ENCODE measurements at places on chromosomes 16 and 17.
A peak's percentile ranks its signal among the peaks of the same experiment; 100 is the strongest.

DNA sequence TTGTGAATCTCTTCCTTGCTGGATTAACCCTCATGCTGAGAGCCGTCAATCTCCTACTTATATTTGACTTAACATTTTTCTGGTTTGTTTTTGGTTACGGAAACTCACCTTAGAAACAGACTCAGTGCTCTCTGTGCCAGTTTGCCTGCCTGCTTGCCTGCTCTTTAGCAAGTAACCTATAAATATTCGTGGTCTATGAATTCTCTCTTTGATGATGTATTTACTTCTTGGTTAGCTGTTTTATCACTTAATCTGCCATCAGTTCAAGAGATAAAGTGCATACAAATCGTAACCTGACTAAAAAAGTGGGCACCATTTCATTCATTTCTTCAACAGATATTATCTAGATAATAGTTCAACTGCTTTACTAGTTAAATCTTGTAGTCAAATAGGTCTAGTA, 26.7 kb downstream of the CYB5B start:
- DNase-seq: no peak

DNA sequence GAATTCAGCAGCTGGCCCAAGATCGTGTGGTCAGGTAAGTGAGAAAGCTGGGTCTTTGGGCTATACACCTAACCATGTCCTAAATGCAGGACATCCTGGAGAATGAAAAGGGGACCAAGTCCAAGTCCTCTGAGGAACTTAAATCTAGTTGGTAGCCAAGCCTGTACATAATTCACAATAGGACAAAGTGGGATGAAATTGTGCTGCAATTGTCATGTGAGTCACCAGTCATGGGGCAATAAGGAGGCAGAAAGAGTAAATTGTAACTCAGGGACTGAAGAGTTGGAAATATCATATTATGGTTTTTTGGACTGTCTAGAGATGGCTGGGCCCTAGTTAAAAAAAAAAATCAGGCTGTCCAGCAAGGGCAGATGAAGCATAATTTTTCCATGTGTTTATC, 202.6 kb downstream of the CYLD start:
- no peak for DNase-seq

GRCh38 chr16:79703066-79703465, 102.5 kb upstream of the MAF start:
- no peak for DNase-seq

- DNase-seq: no peak
These were observed 115.9 kb downstream of the SEC14L1 start for GRCh38 chr17:77256710-77257109.

- no peak for DNase-seq
These were observed 74.3 kb downstream of the DYNLRB2 start for GRCh38 chr16:80614908-80615671.

DNA sequence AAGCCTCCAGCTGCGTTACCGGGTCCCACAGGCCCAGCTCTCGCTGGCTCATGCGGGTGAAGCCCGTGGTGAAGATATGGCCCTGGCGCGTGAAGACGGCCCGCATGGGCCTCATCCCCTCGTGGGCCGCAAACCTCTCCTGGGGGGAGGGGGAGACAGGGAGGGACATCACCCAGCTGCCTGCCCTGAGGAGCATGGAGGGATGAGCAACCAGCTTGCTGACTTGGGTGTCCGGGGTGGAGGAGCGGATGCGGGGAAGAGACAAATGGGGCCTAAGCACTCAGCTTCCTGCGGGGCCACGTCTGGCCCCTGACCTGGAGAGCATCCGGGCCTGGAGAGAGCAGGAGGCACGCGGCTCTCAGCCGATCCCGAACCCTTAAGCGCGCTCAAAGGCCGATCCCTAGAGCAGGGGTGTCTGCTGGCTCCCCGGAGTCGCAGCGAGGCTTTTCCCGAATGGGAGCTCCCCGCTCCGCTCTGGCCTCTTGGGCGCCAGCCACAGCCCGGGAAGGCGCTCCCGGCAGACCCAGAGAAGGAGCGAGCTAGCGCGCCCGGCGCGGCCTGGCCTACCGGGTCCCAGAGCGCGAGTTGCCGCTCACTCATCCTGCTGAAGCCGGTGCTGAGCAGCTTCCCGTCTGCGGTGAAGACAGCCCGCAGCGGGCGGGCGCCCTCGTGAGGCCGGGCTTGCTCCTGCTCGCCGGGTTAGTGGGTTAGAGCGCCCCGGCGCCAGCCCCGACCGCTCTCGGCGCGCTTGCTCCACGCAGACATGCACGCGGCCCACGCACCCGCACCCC, 5.0 kb downstream of the CORO6 start:
- peak; percentile 11 for DNase-seq

DNA sequence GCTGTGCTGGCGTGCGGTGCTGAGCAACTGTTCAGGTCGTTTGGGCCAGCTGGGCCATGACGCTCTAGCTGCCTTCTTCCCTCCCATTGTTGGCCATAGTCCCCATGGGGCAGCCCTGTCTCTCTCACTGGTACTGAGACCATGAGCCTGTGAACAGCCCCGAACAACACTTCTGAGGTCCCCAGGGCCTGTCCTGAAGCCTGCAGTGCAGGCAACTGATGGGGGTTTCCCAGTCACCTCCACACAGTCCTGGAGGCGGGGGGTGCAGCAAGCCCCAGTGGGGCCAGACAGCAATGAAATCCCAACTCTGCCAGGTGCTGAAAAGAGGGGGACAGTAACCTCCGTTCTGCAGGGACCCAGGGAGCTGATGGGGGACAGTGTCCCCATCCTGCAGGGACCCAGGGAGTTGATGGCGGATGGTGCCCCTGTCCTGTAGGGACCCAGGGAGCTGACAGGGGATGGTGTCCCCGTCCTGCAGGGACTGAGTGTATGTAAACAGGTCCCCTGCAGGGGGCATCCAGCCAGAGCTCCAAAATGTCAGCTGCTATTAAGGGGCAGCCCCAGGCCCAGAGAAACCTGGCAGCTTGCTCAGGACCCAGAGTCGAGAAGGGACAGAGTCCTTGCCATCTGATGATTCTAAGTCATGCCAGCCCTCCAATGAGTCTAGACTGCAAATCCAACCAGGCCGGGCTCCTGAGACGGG, 30.4 kb downstream of the ENGASE start:
- DNase-seq: no peak

GRCh38 chr17:5286846-5287245, 4.8 kb downstream of the RABEP1 start:
- DNase-seq: no peak
